A549 treated with RU486 at 1 μM for 4 hours (cell line): ENCODE measurements at places on chromosomes 2 and 18. TPM values are rescaled to one million over a fixed set of nuclear protein-coding genes. Genes with fewer than 3 reads are reported as not detected.

CYP1B1 gene
- 6.3 to 9.8 TPM (median 8.5 TPM) in 5 replicates for total RNA-seq

STK11IP gene
- total RNA-seq: 13.4 to 20.4 TPM (median 16.7 TPM) in 5 replicates

ACADL gene
- total RNA-seq: 0.09 to 0.18 TPM in 2 of 5 replicates, not detected in the others

SPDYA gene
- 0.14 to 0.25 TPM in 2 of 5 replicates, not detected in the others for total RNA-seq

PIEZO2 gene
- total RNA-seq: 0.50 to 0.71 TPM (median 0.70 TPM) in 5 replicates

GDF7 gene
- total RNA-seq: 0.03 to 0.06 TPM (median 0.04 TPM) in 5 replicates
